Stimulated activated CD4-positive, alpha-beta T cell treated with anti-CD3 and anti-CD28 coated beads, Interleukin-1b, Interleukin-23, amount 100 ng/mL, for 24 hours (primary cell): ENCODE measurements at places on chromosomes 6 and 20.

DNA sequence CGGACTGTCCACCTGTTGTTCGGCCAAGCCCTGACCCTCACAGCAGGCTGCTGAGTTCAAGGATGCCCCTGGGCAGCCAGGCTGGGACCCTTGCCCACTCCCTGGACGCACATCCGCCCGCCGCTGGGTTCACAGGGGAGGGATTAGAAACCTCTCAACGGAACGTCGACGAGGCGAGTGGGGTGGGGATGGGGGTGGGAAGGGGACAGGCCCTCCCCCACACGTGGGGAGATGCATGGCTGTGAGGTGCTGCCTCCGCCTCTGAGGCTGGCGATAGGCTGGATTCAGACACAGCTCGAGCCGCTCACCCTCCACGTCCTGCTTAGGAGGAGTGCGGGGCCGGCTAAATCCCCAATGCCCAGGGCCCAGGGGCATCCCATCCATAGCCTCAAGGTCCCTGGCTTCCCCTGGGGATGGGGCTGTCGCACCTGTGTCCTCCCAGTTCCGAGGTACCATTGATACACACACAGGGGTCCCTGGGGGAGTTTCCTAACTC is 90.6 kb upstream of the BHLHE23 start:
- DNase-seq, result no peak

DNA sequence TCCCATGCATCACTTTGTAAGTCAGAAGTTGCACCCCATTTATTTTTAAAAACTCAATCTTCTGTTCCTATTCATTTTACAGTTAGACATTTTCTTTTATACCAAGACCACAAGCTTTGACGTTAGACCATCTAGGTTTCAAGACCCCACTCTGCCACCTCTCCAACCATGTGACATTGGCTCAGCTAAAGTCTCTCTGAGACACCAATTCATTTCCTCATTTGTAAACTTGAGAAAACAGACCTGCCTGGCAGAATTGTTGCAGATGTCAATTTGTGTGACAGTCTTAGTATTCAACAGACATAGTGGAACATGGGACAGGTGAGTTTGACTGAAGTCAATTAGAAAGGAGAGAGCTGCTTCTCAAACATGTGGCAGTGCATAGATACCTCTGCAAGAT is 55.6 kb upstream of the CSE1L start:
- DNase-seq, result no peak

DNA sequence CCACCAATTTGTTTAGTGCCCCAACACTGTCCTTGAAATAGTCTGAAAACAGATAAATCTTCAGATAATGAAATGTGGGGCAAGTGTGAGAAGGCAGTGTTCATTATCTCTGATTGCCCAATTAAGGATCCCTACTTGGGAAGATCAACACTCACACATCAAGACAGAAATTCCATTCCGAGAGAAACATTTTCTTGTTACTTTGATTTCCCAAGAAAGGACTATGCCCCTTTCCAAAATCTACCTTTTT is 16.2 kb downstream of the HMGN4 start:
- DNase-seq, result no peak

GRCh38 chr6:25107218-25107617 is 171.5 kb upstream of the RIPOR2 start:
- no peak for DNase-seq

DNA sequence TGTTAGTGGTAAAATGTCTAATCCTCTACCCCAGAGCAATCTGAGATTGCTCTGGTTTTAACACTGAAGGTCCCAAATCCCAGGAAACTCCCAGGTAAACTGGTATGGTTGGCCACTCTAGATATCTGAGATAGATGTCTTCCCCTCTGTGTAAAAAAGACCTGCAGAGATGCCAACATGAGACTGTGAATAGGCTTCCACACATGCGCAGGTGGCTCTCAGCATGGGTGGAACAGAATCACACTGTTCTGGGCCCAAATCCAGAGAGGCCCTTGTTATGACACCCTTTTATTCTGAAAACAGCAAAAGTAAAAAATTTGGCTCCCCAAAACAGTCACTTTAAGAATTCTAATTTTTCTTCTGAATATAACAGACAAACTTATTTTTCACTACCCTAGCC is 88.7 kb upstream of the BMP5 start:
- DNase-seq, result no peak

DNA sequence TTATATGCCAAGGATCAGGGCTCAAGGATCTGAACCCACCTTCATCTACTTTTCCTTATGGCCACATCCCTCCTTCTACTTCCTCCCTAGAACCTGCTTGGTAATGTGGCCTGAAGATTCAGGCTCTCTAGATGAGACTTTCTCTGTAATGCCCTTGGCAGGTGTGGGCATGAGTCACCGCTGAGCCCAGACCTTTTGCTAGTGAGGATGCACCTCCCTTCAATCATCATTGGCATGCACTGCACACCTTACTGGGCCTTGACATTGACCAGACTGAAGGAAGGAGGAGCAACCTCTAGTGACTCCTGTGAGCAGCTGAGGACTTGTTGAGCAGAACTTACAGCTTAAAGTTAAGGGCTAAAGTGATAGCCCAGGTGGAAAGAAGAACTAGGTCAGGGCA is 405.3 kb downstream of the MAFB start:
- DNase-seq, result no peak

- DNase-seq, result no peak
These were observed 46.7 kb downstream of the TRERF1 start for GRCh38 chr6:42405021-42405420.

DNA sequence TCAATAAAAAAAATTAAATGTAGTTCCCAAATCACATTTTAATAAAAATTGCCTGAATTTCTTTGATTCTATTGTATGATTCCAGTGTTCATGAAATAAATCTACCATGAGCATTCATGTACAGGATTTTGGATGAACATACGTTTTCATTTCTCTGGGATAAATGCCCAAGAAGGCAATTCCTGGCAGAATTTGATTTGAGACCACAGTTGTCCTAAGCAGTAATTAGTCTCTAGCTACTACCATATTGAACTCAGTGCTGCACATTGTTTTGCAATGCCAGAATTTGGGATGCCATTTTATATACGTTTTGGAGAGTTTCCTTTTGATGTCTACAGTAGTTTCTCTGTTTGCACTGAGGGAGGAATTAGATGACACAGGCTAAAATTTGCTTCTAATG is 265.3 kb upstream of the HS3ST5 start:
- no peak for DNase-seq
